ENCODE measurements at places on chromosomes 1 and 21.

- no peak for DNase-seq
Measured at GRCh38 chr1:243422362-243422761, 166.5 kb downstream of the SDCCAG8 start.

GRCh38 chr1:92960395-92961130, 699 bp downstream of the DIPK1A start:
- DNase-seq = peak; percentile 83

GRCh38 chr21:43902441-43902840, 37.4 kb downstream of the AGPAT3 start:
- DNase-seq = no peak

- DNase-seq = peak; percentile 4
Measured at GRCh38 chr1:180773210-180773865, 139.4 kb upstream of the KIAA1614 start.

- no peak for DNase-seq
Measured at GRCh38 chr1:223405507-223405906, 12.3 kb downstream of the CCDC185 start.

GRCh38 chr1:8082945-8083344, 56.8 kb upstream of the ERRFI1 start:
- DNase-seq = peak; percentile 53

DNA sequence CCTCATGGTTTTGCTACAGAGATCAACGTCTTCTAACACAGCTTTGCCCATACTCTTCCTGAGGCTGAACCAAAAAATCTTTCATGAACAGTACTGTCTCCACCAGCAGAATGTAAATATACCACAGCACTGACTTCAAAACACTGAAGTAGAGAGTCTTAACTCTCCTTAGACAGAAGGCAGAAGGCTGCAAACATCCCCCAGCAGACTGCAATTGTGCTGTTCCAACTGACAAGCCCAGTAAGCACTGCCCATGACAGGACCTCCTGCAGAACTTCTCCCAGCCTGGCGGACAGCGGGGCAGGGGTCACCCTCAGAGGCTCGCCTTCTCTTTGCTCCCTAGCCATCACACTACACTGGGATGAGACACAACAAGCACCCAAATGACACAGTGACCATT, 218.7 kb downstream of the RERE start:
- DNase-seq = no peak

DNA sequence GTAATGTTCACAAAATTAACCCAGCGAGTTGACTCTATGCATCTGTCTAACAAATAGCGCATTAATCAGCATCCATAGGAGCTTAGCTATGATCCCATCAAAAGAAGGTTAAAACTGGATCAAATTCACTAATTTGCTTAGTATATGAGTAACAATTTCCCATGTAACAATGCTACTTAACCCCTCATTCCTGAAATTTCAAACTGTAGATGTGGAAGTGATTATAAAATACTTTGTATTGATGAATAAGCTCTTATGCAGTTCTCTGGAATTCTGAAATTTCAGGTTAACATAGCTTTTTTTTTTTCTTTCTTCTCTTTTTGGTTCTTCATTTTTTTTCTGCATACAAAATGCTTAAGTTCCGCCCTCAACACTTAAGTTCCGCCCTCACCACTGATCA, 1272.7 kb downstream of the KCNT2 start:
- no peak for DNase-seq

GRCh38 chr1:94209425-94209824, 28.0 kb downstream of the ARHGAP29 start:
- DNase-seq = no peak

GRCh38 chr1:247375747-247376146, 40.2 kb upstream of the NLRP3 start:
- no peak for DNase-seq

- DNase-seq = no peak
Measured at GRCh38 chr1:6099297-6099696, 53.6 kb downstream of the KCNAB2 start.

- no peak for DNase-seq
Measured at GRCh38 chr1:208722592-208722991, 478.4 kb upstream of the PLXNA2 start.

GRCh38 chr21:43624339-43624738, 34.9 kb downstream of the HSF2BP start:
- no peak for DNase-seq

DNA sequence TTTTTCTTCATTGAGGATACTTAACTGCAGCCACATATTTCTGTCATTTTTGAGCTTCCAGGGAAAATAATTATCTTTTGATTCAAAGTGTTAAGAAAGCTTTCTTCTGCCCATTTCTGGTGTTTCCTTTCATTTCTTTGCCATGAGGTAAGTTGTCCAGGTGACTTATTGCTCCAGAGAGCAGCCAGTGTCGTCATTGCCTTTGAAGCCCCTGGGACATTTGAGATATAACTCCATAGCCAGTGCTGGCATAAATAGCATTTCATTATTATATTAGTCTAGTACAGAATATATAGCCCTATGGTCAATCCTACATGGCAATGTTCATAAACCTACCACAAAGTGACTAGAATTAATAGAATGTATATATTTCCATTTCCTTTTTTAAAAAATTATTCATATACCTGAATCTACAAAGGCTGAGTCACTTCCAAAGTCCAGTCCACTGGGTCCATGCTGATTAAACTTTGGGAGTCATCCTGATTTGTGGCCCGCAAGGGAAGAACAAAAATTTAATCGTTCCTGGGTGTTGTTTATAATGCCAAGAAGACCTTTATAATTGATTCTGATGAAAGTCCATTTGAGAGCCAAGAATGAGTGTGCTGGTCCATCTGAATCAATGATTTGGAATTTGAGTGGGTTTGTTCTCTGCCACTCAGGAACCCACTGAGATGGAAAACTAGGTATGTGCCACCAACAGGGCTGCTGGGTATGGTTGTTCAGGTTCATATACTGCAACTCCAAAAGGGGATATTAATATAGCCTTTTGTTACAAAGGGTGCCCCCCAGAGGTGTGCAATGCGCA, 221.8 kb upstream of the PLXNA2 start:
- DNase-seq = no peak

DNA sequence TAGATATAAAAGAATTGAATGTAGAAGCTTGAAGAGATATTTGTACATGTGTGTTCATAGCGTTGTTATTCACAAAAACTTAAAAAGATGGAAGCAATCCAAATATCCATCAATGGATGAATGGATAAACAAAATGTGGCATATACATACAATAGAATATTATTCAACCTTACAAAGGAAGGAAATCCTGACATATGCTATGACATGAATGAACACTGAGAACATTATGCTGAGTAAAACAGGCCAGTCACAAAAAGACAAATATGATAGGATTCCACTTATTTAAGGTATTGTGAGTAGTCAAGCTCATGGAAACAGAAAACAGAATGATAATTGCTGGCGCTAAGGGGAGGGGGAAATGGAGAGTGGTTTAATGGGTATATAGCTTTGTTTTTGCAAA, 47.0 kb upstream of the DYRK1A start:
- DNase-seq = no peak

- no peak for DNase-seq
Measured at GRCh38 chr1:231387770-231388669, 34.1 kb downstream of the EGLN1 start.

DNA sequence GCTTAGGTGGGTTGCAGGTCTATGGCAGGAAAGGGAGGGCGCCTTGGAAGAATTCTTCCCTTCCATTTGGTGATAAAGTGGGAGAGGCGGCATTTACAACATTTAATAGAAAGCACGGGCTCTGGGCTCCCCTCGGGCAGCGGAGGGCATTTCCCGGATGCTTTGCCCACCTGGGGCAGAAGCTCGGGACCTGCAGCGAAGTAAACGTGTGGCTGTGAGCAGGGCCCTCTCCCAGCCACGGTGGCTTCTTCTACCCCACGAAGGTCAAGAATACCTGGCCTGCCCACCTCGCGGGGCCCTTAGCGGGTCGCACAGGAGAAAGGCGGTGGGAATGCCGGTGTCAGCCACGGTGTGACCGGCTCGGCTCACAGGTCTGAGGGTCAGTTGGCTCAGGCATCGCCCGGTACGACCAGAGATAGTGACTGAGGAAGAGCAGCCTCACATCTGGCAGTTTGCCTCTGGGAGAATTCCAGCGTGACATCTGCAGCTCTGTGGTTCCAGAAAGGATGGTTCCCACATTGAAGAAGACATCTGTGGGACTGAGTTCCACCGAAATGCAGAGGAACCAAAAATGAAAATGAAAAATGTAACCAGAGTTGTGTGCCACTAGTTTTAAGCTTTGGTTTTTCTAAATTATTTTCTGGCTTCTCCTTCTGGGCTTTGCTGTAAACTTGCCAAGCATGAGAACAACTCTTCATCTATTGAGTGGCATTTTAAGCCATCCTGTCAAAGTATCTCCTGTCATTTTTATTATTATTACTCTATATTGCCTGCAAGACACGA, 720 bp upstream of the F3 start:
- DNase-seq = peak; percentile 39

DNA sequence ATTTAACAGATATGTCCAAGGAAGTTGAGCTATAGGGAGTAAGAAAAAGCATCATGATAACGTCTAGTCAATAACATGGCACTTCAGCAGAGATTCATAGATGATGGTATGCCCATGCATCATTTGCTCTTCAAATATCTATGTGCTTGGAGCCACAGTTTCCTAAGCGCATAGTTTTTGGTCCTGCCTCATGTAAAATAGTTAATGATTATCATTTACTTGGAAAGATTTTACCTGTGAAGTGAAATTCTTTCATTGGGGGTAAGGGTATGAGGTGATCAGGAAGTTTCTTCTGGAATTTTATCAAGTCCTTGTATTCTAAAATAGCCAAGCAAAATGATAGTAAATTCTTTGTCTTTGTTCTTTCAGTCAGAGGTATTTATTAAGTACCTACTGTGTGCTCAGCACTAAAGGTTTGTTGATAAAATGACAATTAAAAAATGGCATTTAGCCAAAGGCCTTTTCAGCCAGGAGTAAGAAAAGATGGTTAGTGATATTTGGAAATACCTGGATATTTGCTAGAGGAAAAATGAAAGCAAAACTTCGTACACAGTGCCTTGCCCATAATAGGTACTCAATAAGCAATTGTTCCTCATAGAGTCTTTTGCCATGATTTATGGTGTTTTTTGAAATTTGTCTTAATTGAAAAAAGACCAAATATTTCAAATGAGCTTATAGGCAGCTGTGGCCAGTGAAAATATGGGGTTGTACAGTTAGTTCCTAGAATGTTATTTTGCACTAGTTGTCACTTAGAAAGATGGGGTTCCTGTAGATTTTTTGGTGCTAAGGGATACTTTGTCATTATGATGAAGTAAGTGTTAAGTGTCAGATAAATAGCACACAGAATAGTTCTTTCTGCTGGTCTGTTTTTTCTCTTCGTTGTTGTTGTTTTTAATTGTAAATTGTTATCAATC, 13.1 kb downstream of the PDIK1L start:
- no peak for DNase-seq

GRCh38 chr1:241457421-241457820, 62.1 kb downstream of the FH start:
- DNase-seq = no peak

DNA sequence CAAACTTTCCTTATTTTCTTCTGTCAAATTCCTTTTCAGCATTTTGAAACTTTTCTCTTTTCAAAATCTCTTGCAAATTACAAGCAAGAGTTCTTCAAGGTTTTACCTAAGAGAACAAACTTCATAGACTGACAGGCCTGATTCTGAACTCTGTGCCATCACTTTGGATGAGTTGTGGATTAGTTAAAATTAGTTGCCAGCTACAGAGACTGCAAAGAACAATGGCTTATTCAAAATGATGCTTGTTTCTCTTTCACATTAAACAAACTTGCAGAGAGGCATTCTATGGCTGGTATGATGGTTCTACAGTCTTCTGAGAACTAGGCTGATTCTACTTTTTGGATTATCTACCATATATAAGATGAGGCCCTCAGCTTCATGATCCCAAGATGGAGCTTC, 3.8 kb downstream of the LRRC8B start:
- no peak for DNase-seq

DNA sequence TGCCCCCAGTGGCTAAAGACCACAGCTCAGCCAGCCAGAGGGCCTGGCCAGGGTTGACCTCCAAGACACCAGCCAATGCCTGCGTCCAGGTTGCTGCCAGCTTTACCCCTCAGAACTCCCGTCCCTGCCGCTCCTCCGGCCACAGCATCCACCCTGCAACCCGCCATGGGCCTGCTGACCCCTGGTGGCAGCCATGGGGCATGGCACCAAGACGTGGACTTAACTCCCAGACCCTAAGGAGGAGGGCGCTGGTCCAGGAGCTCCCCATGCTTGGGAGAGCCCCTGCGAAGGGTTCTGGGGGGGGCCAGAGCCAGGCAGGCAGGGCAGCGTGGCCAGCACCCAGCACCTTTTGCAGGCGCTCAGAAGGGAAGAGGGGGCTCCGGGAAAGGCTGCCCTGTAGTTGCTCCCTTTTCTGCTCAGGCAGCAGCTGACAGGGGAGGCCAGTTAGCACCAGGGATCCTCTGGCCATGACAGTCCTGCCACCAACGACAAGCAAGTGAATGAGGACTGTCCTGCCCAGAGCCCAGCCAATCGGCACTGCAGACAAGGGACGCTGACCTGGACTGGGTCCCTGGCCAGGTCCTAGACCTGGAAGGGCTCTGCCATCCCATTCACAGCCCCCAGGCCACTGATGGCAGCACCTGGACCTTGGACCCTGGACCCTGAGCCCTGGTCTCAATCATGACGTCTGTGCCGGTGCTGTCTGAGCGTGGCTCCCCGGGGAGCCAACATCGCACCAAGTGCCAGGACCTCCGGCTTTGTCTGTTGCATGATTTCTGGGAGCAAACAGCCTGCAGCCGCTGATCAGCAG, 246.2 kb downstream of the NPHP4 start:
- peak; percentile 87 for DNase-seq

DNA sequence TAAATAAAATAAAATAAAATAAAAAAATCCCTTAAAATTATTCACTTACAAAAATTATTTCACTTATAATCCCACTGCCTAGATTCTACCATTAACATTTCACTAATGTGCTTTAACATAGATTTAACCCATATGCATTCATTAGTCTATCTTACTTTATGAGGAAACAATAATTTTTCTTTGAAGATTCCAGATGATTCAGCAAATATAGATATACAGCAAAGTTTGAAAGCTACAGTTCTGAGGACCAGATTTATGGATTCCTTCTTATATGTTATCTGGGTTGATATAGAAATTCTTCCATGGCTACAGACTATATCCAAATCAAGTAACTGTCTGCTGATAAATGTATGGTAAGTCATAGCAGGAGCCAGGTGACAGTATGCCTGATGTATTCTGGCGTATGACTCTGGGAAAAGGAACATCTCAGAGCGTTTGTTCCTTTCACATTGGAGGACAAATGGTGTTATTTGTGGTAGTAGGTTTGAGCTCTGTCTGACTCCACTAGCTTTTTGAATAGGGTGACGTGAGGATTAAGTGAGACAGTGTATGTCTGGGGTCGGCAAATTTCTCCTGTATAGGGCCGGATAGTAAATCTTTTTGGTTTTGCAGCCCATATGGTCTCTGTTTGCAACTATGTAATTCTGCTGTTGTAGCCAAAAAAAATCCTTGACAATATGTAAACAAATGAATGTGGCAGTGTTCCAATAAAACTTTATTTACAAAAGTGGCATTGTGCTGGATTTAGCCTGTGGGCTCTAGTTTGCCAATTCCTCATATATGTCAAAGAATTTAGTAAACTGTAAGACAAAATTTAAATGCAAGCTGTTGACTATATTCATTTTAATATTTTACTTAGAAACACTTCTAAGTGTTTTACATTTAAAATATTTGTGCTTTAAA, 9.3 kb downstream of the MAP3K21 start:
- DNase-seq = no peak

Data from suppressor macrophage (primary cell).